ENCODE measurements at places on chromosomes 11 and 22.

DNA sequence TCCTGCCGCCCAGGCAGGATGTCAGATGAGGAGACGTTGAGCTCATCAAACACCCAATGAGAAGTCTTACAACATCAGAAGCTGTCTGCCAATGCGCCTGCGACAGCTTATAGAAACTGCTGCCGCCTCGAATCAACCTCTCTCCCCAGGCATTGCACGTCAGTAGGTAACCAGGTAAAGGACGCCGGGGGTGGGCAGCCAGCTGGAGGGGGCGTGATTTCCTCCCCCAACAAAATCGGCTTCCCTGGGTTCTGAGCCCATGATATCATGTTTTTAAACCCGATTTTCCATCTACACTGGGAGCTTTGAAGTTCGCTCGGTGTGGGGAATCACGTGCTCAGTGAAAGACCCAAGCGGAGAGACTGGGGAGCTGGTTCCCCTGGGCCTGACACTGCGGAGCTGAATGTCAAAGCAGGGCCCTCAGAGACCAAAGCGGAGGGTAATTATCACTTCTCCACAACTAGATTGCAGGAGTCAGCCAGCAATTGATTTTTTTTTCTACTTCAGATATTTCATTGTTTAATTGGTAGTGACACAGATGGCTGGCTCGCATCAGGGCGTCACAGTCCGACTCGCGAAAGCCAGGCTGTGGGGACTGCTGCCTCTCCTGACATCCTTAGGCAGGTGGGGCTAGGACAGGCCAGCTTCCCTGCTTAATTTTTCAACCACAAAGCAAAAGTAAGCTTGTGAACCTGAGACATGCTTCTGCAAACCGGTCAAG, 15.4 kb downstream of the FAM83F start:
- peak; percentile 33 for DNase-seq

GRCh38 chr11:76830639-76831327, 29.9 kb upstream of the ACER3 start:
- no peak for DNase-seq

DNA sequence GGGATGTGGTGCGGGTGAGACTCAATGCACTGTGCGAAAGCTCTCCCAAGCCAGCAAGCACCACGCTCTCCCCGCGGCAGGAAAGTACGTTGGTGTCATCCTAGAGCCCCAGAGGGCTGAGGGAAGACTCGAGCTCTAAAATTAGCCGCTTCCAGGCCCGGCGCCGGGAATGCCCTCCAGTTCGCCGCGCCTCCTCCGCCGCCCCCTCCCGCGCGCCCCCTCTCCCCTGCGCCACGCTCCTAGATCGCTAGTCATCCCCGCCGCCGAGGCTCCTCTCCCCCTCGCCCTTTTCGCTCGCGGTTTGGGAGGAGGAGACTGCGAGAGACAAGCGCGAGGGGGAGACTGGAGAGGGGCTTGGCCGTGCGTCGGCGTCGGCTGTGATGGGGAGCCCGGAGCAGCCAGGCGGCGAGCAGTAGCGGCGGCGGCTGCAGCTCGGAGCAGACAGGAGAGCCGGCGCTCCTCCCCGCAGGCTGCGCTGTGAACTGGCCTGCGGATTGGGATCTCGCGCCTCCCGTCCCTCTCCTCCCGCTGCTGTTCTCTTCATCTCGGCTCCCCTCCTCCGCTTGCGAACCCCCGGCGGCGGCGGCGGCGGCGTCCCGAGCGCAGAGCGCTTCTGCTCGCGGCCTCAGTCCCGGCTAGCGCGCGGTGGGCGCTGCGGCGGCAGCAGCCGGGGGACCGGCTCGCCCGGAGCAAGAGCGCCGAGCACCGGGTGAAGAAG, at the start of gene FAT3:
FAT3 (plus strand) TSS at position 412 of the 718 bp plus-strand sequence. CDS start 127,295 bp downstream, outside the sequence.
- DNase-seq = no peak

GRCh38 chr11:44577231-44577830, 11.9 kb downstream of the CD82 start:
- no peak for DNase-seq

GRCh38 chr11:134176284-134176683, 47.5 kb downstream of the NCAPD3 start:
- DNase-seq = no peak

Data from CD4-positive, alpha-beta T cell treated with Interleukin-15 for 1 hour (primary cell).